ENCODE measurements at places on chromosomes 5 and 9.

- peak; percentile 16 for DNase-seq
Measured at GRCh38 chr9:21294364-21294774, 10.7 kb downstream of the IFNA5 start.

GRCh38 chr5:137146402-137146890, 352.7 kb downstream of the SPOCK1 start:
- no peak for DNase-seq

DNA sequence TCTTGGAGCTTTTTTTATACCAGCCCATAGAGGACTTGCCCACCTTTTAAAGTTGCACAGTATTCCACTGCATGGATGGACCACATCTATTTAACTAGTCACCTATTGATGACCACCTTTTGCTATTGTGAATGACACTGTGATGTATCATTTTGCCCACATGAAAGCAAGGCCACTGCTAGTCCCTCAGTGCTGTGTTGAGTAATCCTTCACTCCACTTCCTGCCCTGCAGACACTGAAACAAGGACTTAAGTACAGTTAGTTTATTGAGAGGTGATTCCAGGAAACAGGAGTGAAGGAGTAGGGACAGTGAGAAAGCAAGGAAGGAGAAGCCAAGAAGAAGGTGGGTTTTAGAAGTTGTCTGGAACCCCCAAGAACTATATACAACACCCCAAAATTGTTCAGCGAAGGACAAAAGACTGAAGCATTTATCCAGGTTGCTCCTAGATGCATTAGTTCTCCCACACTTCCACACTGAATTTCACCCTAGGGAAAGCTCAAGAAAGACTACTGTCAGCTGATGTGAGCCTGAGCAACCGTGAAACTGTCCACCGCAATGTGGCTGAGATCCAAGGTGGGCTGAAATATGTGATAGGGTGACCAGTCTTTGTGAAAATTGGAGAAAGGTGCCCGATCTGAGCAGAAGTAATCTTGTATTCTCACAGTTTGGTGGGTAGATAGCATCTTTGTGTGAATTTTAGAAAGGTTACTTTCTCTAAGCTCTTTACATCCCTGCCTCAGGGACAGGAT, 45.2 kb upstream of the ANKRD31 start:
- DNase-seq: no peak

DNA sequence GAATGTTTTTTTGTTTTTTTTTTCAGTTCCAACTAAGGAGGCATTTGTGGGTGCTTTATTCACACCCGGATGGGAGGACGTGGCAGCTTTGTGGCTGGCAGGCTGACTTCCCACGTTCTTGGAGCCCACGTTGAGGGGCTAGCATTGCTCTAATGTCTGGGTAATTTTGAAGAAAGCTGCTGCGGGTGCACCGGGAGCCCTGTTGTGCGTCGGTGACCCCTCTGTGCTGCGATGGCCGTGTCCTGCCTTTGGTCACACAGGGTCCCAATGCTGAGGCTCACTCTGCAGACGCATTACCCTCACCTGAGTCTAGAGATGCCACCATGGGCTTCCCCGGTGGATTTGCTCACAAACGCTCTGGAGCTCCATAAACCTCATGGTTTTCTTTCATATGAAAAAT, 34.2 kb downstream of the NDUFS6 start:
- DNase-seq: no peak

GRCh38 chr9:122191584-122191983, 31.9 kb downstream of the MORN5 start:
- DNase-seq: no peak

DNA sequence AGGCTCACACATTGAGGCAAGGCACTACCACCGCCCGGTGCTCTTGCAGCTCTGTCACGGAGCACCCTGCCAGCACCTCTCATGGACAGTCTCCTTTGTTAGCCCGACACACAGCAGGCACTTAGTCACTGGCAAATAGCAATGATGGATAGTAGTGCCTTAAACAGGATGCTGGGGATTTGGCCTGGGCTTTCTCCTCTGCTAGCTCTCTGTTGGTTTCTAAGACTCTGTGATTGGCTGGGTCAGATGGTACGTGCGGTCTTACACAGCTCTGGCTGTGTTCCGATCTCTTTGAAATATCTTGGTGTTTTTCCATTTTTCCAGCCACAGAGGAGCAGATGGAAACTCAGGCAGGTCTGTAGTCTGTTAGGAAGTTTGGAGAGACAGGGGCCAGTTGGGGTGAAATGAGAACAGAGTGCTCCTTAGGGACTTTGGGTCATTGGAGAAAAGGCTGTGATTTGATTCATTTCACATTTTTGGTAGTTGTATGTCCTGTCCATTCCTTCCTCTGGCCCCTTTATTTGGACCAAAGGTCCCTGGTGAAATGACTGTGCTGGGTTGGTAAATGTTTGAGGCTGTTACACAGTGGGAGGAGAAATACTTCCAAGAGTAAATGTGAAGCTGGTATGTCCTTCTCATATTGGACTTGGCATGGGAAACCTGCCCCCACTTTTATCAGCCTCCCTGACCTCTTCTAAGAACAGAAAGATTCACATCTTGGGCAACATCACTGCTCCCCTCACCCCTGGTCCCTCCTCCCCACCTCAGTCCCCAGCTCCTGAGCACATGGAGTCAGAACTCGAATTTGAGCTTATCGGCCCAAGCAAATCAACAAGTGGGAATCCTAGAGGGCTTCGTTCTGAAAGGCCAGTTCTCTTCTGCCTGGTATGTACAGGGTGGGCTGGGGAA, 3.4 kb downstream of the SMIM3 start:
- no peak for DNase-seq

DNA sequence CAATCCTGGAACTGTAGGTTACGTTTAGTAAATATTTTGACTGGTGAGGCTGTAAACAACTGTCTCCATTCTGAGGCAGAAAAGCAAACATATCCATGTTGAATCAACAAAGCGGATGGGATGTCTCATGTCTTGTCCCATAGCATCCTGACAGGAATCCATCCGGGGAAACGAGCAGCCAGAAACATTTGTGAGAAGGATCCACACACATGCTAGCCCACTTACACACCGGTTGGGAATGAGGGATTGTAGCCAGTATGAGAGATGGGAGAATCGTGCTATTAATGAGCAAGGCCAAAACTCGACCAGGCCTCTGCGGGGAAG, 117.5 kb downstream of the FSTL4 start:
- no peak for DNase-seq

GRCh38 chr5:73902327-73903051, 276.5 kb downstream of the ARHGEF28 start:
- DNase-seq: peak; percentile 57

- no peak for DNase-seq
Measured at GRCh38 chr5:75571547-75571946, 39.7 kb upstream of the ANKDD1B start.

- DNase-seq: no peak
Measured at GRCh38 chr5:130885027-130885426, 280.0 kb downstream of the HINT1 start.

- no peak for DNase-seq
Measured at GRCh38 chr5:169913479-169913878, 66.8 kb downstream of the INSYN2B start.
